Osteocyte (in vitro differentiated cells): ENCODE measurements at places on chromosomes 11 and 22. TPM values are rescaled to one million over a fixed set of nuclear protein-coding genes. Genes with fewer than 3 reads are reported as not detected.

GRCh38 chr11:120031612-120032600 is 106.0 kb downstream of the TRIM29 start:
- DNase-seq: peak; percentile 68

GRCh38 chr11:12802418-12803085 is 128.3 kb downstream of the TEAD1 start:
- DNase-seq: no peak

GRCh38 chr11:99333621-99334020 is 312.9 kb downstream of the CNTN5 start:
- no peak for DNase-seq

GRCh38 chr11:33533386-33534052 is 167.1 kb downstream of the C11orf91 start:
- no peak for DNase-seq

- DNase-seq: no peak
Measured at GRCh38 chr11:126034039-126034932, 28.4 kb downstream of the CDON start.

DNA sequence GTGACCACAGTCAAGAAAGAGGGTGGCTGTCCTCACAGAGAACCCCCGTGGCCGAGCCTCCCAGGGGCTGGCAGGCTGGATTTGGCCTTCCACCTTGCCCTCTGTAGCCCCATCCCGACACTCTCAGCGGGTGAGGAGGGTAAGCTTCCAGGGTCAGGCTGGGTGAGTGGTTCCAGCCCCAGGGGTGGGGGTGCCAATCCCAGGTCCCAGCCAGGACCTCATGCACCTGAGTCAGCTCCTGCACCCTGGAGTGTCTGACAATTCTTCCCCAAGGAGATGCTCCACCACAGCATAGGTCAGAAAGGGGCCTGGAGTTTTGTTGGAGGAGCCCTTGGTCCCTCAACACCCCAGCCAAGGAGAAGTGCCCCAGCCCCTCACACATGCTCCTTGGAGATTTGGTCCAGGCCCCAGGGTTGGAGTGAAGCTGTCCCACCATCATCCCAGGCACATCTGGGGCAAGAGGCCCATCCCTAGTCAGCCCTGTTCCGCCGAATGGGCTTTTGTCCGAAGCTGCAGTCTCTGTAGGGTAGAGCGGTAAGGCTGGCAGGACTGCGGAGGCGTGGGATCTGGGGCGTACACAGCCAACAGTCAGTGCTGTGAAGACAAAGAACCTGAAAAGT is 8.4 kb downstream of the LINC01488 start:
- no peak for DNase-seq

- peak; percentile 97 for DNase-seq
Measured at GRCh38 chr11:46346886-46347636, at the start of gene DGKZ. Gene DGKZ, plus strand, starts transcription at chr11:46347463. Its CDS starts 197 bp downstream, at chr11:46347660.

DNA sequence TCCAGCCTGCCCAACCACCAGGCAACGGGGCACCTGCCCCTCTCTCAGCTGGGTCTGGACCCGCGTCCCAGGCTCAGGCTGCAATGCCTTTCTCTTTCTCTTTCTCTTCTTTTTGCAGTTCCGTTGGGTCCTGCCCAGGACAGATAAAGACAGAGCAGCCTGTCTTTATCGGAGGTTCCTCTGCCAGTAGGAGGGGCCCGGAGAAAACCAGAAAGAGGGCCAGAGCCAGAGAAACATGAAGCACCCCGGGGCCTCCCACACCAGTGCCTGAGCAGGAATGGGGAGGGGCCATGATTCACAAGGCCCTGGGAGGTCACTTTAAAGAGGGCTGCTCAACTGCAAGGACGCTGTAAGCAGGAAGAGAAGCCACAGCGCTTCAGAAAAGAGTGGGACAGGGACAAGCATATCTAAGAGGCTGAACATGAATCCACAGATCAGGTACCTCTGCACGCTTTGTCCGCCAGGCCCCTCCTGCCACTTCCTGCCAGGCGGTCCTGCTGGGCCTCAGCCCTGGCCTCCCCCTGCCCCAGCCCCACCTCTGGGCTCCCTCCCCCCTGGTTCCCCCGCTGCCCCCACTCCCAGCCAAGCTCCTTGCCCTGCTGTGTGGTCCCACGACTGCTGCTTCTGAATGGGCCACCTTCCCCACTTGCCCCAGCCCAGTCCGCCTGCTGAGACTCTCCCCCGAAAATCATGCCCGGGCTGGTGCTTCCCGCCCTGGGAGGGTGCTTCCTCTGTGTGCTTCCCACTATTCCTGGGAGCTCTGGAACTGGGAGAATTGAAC is at the start of gene APOBEC3C:
Gene APOBEC3C (plus strand): TSS at position 316 of the 781 bp plus-strand sequence. CDS start 106 bp downstream, at position 422.
- no peak for DNase-seq

- DNase-seq: no peak
Measured at GRCh38 chr22:31490496-31490925, 869 bp upstream of the EIF4ENIF1 start.

DNA sequence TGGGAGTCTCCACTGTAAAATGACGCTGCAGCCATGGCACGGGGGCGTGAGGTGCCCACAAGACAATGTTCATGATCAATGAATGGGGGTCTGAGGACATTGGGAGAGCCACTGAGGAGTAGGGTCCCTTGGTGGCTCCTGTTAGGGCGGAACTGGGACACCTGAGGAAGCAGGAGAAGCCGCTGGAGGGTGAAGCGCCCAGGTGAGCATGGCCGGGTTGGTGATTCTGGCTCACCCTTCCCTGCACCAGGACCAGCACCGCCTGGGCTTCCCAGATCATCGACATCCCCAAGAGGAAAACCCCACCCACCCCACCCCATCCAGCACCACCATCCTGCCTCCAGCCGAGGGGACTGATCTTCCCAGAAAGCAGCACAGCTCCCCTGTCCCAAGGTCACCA is 30.6 kb downstream of the SHANK2 start:
- DNase-seq: no peak

DNA sequence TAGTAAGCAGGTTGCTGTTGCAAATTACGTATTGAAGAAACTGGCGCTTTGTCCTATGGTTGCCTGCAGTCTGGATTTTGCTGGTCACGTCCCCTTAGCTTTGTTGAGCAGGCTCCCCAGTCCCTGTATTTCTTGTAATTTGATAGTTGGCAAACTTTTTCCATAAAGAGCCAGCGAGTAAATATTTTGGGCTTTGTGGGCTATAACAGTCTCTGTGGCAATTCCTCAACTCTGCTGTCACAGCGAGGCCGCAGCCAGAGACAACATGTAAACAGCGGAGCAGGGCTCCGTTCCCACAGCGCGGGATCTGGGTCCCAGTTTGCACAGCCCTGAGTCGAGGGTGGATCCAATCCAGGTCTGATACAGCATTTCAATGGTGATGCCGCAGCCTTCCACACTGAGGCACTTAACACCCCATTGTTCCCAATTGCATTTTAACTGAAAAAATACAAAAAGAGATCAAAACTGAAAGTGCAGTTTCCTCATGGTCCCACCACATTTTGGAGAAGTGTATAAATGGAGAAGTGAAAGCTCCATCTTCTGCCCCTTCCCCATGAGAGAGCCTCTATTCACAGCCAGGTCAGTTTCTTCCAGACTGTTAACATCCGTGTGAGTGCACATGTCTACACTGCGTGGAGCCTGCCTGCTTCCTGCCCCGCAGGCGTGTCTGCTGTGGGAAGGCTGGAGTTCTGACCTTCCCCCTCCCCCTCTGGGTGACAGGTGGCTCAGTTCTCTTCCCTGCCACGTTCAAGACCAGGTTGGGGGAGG is 89.1 kb downstream of the RPS6KA4 start:
- no peak for DNase-seq

GRCh38 chr11:1309498-1310317 is at the start of gene TOLLIP:
Gene TOLLIP, minus strand, starts transcription at chr11:1309632. Its CDS starts 134 bp downstream, at chr11:1309498.
- peak; percentile 99 for DNase-seq

GRCh38 chr22:36948273-36949225 is 35.1 kb downstream of the CSF2RB start:
- no peak for DNase-seq

ZFPL1 gene
- total RNA-seq: 49.5 and 55.3 TPM in 2 replicates

PLEKHA7 gene
- total RNA-seq: 14.9 and 15.6 TPM in 2 replicates

UPK3A gene
- not detected in 2 replicates for total RNA-seq

API5 gene
- total RNA-seq: 97.2 and 100 TPM in 2 replicates

AP1B1 gene
- 42.0 and 45.4 TPM in 2 replicates for total RNA-seq

STK33 gene
- total RNA-seq: 0.65 and 1.3 TPM in 2 replicates

NEFH gene
- 0.62 and 1.4 TPM in 2 replicates for total RNA-seq

FDX1 gene
- total RNA-seq: 6.3 and 7.1 TPM in 2 replicates

CACNA1I gene
- 0.03 TPM in 2 replicates for total RNA-seq
